Right lung (tissue), 10 donors: ENCODE measurements at places on chromosomes 16 and 17. TPM values are rescaled to one million over a fixed set of nuclear protein-coding genes. Genes with fewer than 3 reads are reported as not detected.

GRCh38 chr16:9115277-9115676, 23.8 kb downstream of the HAPSTR1 start:
- no peak for DNase-seq

DNA sequence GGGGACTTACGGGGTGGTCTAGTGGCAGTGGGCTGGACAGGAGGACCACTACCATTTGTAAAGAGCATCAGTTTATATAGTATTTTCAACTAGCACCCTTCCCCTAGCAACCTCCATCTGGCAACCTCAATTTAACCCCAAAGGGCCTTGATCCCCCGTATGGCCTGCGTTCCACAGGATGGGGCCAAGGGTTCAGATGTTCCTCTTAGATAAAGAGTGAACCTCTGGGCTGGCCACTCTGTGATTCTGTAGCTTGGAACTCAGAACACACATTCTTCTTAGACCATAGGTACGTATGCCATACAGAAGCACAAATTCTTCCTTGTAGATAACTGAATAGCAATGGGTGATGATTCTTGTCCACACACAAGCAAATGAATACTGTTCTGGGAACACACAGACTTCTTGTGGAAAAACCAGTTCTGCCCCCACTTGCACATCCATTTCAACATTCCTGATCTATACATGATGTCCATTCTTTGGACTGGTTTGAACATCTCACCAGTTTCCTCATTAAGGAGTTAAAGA, 1.9 kb upstream of the GGA2 start:
- DNase-seq = no peak

GRCh38 chr16:5604770-5605169, 507.2 kb upstream of the EEF2KMT start:
- DNase-seq = no peak

DNA sequence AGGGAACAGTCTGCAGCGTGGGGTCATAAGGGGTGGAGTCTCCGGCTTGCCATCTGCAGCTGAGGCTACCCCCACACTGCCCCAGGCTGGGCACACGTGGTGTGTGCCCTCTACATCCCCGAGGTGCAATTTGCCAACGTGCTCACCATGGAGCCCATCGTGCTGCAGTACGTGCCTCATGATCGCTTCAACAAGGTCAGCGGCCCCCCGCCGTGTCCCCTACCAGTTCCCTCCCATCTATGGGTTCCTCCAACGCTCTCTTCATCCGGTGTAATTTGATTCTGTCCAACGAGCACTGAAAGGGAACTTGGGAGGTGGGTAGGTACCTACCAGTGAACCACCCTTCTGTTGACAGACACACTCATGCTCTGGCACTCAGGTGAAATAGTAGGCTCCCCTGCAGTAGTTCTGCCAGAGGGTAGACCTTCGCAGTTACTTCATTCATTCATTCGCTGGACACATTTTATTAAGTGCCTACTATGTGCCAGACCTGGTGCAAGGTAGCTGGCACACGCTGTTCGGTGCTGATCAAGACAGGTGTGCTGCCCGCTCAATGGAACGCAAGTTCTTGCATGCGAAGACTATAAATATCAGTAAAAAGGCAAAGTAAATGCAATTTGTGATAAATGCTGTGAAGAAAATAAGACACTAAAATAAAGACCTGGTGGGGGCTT, 2.7 kb downstream of the MLLT6 start:
- DNase-seq = no peak

DNA sequence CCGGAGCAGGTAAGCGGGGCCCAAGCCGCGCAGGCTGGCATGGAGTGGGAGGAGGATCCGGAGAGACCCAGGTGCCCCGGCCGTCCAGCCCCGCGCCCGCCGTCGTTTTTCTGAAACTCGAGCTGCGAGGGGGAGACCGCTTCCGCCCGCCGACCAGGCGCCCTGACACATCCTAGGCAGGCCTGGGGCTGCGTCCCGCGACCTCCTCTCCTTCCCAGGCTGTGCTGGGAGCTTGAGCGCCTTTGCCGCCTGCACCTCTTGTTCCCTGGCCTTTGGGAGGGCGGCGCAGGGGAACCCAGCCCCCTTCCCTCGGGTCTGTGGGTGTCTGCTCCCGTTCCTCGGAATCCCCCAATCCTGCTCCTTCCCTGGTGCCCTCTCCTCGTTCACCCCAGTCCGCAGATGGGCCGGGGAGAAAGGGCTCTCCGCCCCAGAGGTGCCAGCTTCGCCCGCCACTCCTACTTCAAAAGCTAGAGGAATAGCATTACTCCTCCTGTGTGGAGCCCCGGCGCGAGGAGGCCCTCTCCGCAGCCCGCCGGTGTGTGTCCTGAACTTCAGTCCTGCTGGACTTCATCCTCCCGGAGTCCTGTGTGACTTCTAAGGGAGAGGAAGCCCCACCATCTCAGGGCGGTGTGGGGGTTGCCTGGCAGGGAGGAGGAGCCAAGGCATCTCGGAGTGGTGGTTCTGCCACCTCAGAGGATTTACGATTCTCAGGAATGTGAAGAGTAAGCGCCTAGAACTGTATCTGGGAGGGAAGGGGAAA, 1.0 kb downstream of the NHERF1 start:
- no peak for DNase-seq

DNA sequence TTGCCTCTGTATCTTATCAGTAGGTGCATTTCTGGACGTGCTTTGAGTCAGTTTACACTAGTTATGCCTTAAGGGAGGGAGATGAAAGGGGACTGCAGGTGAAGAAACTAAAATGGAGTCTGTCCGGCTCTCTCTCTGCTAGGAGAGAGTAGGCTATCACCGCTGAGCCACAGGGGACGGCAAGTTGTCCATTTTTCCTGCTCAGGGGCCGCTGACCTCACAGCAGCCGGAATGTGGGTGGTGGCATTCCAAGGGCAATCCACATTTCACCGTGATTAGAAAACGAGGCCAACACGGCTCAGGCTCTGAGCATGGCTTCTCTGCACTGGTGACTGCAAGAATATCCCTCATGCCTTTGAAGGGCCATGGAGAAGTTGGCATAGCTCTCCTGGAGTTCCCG, 19.0 kb upstream of the KLHDC4 start:
- DNase-seq = no peak

GRCh38 chr17:37608351-37609169, 658 bp downstream of the SYNRG start:
- peak; percentile 58 for DNase-seq

DNA sequence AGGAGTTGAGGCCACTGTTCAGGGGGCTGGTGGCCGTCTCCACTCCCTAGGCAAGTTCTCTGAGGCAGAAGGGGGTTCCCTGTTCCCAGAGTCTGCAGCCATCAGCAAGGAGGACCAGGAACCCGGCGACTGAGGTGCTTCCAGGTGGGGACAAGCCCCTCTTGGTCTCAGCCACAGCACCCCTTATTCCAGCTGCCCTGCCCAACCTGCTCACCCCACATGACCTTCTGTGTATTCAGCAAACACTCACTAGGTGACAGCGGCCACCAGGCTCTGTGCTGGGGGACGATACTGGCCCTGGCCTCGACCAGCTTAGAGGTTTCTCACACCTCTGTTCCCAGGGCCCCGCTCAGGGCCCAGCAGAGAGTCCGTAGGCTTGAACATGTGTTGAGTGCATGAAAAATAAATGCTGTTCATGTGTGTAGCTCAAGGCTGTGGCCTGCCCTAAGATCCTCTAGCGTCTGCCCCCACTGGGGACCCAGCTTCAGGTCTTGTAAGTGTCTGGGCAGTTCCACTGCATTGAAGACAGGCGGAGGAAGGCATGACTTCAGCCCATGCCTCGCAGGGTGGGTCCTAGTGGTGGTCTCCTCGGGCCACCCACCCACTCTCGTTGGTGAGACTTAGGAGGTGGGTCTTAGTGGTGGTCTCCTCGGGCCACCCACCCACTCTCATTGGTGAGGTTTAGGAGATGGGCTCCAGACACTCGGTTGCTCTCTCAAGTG, 44.2 kb downstream of the NT5M start:
- DNase-seq = no peak

GRCh38 chr17:4487296-4487695, 11.4 kb upstream of the SPNS2 start:
- no peak for DNase-seq

GRCh38 chr17:67272312-67273047, 27.5 kb upstream of the HELZ start:
- DNase-seq = no peak

- no peak for DNase-seq
These were observed 73.5 kb upstream of the DNAJA2 start for GRCh38 chr16:47046726-47047523.

GRCh38 chr17:61461967-61462718, 9.9 kb downstream of the TBX4 start:
- DNase-seq = peak; percentile 67

Gene ANKRD40CL
- 0.53 TPM for polyA plus RNA-seq

Gene ALOX15B
- 0.45 TPM for polyA plus RNA-seq

Gene CACNG1
- not detected for polyA plus RNA-seq

Gene OGFOD3
- 28.1 TPM for polyA plus RNA-seq

Gene IRX5
- polyA plus RNA-seq = 25.2 TPM

Gene NEK8
- 8.4 TPM for polyA plus RNA-seq

Gene TP53TG3D
- polyA plus RNA-seq = 0.22 TPM

Gene CDRT15L2
- not detected for polyA plus RNA-seq

Gene SHBG
- 1.2 TPM for polyA plus RNA-seq
